Activated T-helper 17 cell treated with anti-CD3 and anti-CD28 coated beads, Interleukin-2, amount 50 U/mL, for 72 hours (primary cell): ENCODE measurements at places on chromosomes 3 and 15. TPM values are rescaled to one million over a fixed set of nuclear protein-coding genes. Genes with fewer than 3 reads are reported as not detected.

- peak; percentile 53 for ATAC-seq
Measured at GRCh38 chr3:119627461-119627860, 29.8 kb downstream of the PLA1A start.

GRCh38 chr15:29924750-29925149 lies 102.5 kb upstream of the TJP1 start:
- no peak for ATAC-seq

Gene CPLX3
- total RNA-seq = 0.15 TPM

DNA sequence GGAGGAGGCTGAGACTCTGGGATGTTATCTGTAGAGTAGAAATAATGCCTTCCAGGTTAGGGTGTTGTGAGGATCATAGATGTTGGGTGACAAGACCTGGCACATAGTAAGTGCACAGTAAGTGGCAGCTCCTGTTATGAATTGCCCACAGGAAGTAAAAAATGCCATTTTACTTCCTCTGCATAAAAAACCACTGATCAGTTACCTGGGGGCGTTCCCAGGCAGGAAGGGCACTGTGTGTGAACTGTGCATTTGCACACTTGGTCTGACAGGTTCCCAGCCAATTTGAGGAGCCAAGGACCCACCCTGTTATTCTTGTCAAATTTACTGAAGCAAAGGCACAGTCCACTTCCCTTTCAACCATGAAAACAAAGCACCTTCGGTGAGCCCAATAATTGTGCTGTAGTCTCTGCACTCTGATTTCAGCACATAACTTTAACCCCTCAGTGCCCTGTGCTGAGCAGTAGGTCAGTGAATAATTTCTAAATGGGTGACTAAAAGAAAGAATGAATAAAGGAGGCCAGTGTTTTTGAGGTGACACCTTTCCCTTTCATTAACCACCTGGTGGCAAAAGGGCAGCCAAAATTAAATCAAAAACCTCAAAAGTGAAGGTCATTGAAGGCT lies 85.8 kb upstream of the ARHGEF3 start:
- peak; percentile 76 for ATAC-seq

DNA sequence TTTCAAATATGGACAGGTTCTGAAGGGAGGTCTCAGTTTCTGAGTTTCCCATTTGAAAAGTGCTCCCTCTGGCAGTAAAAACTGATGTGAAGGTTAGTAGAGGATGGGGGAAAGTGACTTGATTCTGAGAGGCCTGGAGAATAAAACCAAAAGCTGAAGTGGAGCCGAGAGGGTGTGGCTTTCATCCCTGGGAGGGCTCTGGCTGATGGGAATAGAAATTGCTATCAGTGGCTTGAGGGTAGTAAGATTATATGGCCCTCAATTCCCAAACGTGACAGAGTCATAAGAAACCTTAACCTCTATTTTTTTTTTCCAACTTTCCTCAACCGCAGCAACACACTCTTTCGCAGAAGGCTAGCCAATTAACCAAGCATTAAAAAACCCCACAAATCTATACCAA lies 185.9 kb downstream of the MEIS2 start:
- no peak for ATAC-seq

DNA sequence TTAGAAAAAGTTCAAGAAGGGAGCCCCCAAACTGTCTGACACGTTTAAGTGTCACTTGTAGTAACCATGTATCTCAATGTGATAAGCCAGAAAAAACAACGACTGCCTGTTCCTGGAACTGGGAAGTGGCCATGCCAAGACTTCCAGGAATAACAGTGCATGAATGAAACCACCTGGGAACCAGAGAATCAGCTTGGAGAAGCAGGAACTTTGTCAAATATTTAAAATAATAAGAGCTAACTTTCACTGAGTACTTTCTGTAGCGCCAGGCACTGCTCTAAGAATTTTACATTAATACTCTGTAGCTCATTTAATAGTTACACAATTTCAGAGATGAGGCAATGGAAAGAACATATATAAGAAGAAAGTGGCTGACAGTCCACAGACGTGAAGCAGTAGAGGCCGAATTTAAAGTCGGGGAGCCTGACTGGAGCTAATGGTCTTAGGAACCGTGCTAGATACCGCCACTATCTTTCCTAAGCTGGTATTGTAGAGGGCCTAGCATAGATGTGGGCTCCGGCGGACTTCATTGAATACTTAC lies 876 bp downstream of the PLSCR1 start:
- ATAC-seq = peak; percentile 2

Gene ST8SIA2
- not detected for total RNA-seq

GRCh38 chr3:74384159-74384558 lies 230.3 kb downstream of the CNTN3 start:
- ATAC-seq = no peak

Gene ZNF620
- 2.3 TPM for total RNA-seq

Gene APBA2
- 2.3 TPM for total RNA-seq

Gene ZKSCAN7
- total RNA-seq = 0.78 TPM

- no peak for ATAC-seq
Measured at GRCh38 chr3:42960282-42960681, 18.8 kb upstream of the GASK1A start.

Gene ZNF619
- 2.5 TPM for total RNA-seq

Gene PLA2G4D
- total RNA-seq = not detected

DNA sequence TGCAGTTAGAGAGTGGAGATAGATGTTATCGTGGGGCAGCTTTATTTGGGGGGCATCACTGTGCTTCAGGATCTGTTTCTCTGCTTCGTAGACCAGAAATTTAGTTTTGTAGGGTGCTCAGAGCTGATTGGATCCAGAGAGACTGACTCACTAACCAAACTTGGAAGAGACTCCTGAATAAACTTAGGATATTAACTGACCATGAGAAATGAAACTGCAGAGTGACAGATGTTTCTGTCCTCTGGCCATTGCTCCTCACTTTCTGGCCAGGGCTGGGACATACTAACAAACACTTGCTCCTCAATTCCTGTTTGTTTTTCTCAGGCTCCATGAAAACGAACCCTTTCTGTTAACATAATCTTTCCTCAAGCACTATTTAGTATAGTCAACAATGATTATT lies 4.3 kb downstream of the ZNF592 start:
- no peak for ATAC-seq

Gene CTXN2
- total RNA-seq = not detected

DNA sequence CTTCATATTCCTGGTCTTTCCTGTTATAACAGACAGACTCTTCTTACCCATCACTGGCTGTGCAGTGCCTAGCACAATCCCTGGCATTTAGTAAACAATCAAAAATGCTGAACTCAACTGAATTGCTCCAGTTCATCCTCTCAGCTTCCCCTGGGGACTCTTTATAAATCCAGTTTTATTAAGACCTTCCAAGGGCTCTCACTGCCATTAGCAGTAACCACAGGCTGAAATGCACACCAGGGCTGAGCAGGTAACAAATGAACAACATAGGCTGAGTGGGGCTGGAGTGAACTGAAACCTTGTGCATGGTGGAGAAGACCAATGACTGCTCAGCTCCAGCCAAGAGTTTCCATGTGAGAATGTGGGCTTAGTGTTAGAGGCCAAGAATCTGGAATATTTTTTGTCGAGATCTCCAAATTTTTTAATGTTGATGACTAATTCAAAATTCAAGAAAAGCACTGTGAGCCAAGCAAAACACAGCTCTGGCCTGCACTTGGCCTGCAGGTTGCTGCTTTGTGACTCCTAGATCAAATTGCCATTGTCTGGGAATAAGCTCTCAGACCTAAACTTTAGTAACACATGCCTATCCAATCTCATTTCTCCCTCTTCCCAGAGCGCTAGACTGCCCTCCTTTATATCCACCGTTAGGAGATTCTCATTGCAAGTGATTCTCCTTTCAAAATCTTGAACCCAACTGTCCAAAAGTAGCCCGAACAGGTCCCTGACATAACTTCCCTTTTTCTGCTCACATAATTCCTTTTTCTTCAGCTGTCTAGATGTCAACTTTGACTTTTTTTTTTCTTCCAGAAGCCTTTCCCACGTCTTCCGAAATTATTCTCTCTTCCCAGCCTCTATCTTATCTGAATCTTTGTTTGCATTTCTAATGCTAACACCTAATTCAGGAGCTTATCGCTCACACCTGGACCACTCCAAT lies 7.4 kb downstream of the SQOR start:
- ATAC-seq = no peak

- no peak for ATAC-seq
Measured at GRCh38 chr3:148772835-148773234, 54.8 kb upstream of the CPB1 start.

DNA sequence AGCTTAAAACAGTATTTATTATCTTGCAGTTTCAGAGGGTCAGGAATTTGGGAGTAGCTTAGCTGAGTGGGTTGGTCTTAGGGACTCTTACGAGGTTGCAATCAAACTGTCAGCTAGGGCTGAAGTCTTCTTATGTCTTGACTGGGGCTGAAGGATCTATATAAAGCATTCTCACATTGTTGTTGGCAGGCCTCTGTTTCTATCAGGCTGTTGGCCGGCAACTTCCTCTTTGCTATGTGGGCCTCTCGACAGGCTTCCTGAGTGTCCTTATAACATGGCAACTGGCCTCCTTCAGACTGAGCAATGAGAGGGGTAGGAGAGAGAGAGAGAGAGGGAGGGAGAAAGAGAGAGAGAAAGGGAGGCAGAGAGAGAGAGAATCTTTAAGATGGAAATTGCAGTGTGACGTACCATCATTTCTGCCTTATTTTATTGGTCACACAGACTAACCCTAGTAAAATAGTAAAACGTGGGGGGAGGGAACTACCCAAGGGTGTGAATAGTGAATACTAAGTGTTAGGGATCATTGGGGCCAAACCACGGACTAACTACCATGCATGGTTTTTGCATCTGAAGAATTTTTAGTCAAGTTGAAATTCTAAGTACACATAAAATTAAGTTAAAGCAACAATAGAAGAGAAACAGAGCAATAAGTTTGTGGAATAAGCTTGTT lies 16.1 kb downstream of the FGF7 start:
- no peak for ATAC-seq

Gene CHRD
- total RNA-seq = 0.05 TPM

- peak; percentile 98 for ATAC-seq
Measured at GRCh38 chr15:99424978-99425656, 140.7 kb upstream of the MEF2A start.

GRCh38 chr3:126154391-126155279 lies 25.8 kb downstream of the ALDH1L1 start:
- ATAC-seq = no peak

Gene CCR8
- 10.2 TPM for total RNA-seq

DNA sequence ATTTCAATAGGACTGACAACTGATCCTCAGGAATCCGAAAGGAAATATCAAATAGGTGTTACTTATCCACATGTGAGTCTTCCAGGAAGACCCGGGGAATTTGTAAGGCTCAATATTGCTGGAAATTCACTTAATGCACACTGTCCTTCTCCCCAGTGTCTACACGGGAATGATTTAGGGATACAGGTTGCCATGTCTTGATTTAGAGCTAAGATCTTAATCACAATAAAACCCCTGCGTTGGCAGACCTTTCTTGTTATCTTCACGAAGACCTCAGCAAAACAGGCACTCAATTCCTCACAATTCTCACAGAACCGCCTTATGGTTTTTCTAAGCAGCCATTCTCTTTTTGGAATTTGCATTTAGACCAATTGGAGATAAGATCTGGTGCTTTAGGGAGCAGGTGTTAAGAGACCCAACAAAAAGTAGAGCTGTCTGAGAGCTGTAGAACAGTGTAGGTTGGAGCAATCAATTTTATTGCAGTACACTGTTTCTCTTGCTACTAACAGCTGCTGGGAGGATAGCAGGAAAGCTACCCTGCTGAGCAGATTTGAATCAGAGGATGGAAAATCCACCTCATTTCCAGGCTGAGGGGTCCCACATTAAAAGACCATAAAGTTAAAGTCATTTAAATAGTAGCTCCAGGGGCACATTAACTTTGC lies 925.7 kb downstream of the EPHA3 start:
- no peak for ATAC-seq

Gene SPSB4
- not detected for total RNA-seq

DNA sequence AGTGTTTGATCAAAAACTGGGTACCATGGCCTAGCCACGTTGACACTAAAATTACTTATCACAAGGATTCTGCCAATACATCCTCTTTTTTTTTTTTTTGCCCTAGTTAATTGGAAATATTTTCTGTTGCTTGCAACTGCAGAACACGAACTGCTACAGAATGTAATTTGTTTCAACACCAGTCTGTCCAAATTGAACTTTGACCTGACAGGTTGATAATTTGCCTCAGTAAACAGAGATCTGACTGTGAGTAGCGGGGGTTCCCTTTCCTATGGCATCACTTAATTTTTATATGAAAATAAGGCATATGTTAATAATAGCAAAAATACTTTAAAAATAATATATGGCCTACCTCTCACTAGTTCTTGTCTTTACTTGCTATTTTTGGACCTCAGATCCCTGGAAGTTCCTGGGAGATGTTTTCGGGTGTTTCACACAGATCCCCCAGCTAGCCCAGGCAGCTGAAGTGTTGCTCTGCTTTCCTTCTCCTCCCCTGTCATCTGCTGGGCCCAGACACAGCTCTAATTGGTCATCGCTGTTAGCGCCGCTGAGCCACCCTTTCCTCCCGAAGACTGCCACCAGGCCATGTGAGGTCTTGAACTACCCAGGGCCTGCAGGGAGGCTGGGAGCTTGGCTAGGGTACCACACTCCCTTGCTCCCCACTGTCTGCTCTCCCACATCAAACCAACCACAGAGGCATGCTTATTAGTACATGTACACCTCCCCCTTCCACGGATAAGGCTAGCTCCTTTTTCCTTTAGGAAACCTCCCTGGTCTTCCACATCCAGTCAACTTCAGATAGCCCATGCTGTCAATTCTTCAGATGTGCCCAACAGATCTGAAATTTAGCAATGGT lies 89.8 kb upstream of the RNF7 start:
- ATAC-seq = no peak

Gene TGM5
- 0.48 TPM for total RNA-seq

- peak; percentile 63 for ATAC-seq
Measured at GRCh38 chr15:90219421-90220141, 14.2 kb downstream of the CIB1 start.

DNA sequence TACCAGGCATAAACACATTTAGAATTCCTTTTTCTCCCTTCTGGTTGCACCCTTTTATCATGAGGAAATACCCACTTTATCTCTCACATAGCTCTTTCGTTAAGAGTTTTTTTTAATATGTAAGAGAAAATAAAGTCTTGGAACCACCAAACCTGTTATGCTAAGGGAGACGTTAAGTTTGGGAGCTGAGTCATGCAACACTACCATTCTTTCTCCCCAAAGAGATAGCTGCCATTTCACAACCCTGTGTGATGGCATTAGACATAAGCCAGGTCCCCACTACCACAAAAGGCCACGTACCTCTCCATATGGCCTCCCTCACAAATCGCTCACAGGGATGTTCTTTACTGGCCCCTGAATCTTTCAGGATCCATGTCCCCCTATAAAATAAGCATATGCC lies 7.6 kb upstream of the NIPA1 start:
- no peak for ATAC-seq

Gene KCNH8
- total RNA-seq = not detected

- no peak for ATAC-seq
Measured at GRCh38 chr3:113620091-113620490, 76.4 kb downstream of the USF3 start.
